Hematopoietic multipotent progenitor cell treated with erythropoietin and hydrocortisone succinate and interleukin-3 and kit ligand, for 4 days (in vitro differentiated cells): ENCODE measurements at places on chromosomes 16 and 17.
A peak's percentile ranks its signal among the peaks of the same experiment; 100 is the strongest.

- no peak for DNase-seq
Measured at GRCh38 chr16:81863630-81864352, 84.7 kb downstream of the PLCG2 start.

- DNase-seq: no peak
Measured at GRCh38 chr17:80663781-80664206, 119.2 kb downstream of the RPTOR start.

GRCh38 chr16:53220585-53220984, 165.8 kb downstream of the CHD9 start:
- peak; percentile 69 for DNase-seq

- DNase-seq: no peak
Measured at GRCh38 chr16:8858994-8859912, 9.6 kb downstream of the CARHSP1 start.

- DNase-seq: no peak
Measured at GRCh38 chr17:81576621-81577277, 24.6 kb upstream of the FAAP100 start.

GRCh38 chr16:5024632-5025031, 9.1 kb downstream of the NAGPA start:
- peak; percentile 59 for DNase-seq

DNA sequence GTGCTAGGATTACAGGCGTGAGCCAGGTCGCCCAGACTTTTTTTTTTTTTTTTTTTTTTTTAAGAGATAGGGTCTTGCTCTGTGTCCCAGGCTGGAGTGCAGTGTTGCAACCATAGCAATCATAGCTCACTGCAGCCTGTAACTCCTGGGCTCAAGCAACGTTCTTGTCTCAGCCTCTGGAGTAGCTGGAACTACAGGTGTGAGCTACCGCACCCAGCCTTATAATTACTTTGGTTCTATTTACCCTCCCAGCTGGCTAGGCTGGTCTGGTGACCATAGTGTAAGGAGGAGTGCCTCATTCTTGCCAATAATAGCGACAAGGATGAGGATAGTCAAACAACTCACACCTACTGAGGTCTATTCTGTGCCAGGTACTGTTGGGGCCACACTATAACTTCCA, 39.6 kb upstream of the USP7 start:
- no peak for DNase-seq

GRCh38 chr17:28954886-28955285, 3.6 kb upstream of the PHF12 start:
- DNase-seq: no peak

GRCh38 chr16:48169896-48170295, 14.1 kb upstream of the ABCC12 start:
- no peak for DNase-seq

- no peak for DNase-seq
Measured at GRCh38 chr17:78532311-78532710, 44.9 kb downstream of the DNAH17 start.

- DNase-seq: no peak
Measured at GRCh38 chr16:55849536-55849935, 16.6 kb upstream of the CES1 start.

DNA sequence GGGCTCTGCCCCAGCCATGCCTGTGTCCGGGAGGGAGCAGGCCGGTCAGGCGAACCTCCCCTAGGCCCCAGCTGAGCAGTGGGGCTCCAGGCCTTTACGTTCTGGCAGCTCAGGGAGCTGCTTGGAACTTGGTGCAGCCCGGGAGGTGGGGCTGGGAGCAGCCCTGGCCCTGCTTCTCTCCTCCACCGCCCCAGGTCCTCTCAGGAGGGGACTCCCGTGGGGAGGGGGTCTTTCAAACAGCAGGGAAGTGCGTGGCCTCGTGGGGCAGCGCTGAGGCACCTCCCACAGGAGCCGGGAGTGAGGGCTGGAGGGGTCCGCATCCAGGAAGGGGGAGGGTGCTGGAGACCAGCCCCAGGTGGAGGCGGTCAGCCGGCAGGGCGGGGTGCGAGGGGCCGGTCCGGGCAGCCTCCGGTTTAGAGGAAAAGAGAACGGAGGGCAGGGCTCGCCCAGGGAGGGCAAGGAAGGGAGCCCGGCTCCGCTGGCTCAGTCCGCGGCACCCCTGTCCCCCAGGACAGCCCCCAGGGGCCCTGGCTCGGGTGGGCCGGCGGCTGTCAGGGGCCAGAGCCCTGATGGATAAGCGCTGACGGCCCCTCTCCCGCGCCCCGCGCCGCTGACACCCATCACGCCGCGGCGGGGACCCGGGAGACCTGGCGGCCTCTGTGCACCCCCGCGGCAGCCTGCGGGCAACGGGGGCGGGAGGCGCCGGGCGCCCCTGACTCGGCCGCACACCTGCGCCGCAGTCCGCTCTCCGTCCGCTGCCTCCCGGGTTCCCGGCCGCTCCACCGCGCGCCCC, 587 bp upstream of the PRR35 start:
- DNase-seq: no peak

GRCh38 chr17:29127840-29128239, 52.4 kb downstream of the MYO18A start:
- no peak for DNase-seq

DNA sequence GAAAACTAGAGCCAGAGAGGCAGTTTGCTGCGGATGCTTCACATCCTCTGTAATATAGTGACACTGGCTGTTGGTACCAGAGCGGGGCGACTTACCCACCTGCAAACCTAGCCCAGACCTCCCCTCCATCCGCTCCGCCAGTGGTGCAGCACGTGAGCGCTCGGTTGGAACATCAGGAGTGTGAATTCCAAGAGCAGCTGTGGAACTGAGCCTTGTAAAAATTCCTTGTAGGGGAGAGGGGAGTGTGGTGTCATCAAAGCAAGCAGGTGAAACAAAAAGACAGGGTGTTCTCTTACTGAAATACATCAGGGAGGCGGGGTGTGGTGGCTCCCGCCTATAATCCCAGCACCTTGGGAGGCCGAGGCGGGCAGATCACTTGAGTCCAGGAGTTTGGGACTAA, 51.3 kb downstream of the CCDC42 start:
- DNase-seq: no peak

DNA sequence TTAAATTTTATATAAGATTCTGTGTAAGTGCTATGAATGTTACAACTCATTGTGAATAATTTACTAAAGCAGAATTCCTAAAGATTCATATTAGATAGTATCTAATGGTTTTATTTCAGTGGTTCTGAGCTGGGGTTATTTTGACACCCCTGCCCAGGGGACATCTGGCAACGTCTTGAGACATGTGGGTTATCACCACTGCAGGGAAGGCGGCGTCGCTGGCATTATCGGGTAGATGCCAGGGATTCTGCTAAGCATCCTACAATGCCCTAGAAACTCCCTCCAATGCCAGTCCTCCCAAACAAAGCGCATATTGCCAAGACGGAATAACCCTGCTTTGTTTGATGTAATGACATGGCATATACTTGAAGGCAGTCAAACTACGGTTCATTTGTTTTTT, 372.3 kb upstream of the ZFHX3 start:
- DNase-seq: no peak

DNA sequence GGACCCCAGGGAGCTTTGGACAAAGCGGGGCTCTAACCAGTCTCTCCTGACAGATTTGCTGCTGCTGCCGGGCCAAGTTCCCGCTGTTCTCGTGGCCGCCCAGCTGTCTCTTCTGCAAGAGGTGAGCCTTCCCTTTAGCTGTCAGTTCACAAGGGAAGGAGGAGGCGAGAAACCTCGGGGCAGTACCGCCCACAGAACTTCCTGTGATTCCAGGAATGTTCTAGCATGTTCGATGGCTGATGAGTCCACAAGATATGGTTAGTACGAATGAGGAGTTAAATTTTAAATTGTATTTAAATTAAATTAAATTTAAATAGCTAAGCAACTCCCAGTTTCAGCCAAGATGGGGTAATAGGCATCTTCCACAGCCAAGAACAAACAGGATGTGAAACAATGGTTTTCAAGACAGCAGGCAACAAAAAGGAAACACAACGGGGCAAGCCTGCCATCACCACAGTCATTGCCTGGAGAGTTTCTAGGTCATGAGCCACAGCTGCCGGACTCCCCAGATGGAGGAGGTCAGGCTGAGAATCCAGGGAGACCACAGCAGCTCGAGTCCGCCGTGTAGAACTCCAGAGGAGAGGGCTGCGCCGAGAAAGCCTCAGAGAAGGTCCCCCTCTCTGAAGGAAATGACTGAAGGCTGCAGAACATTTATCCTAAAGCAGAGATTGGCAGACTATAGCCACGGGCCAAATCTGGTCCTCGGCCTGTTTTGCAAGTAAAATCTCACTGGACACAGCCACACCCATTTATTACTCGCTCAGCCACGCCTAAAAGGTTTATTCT, 9.5 kb upstream of the TCF25 start:
- peak; percentile 37 for DNase-seq

GRCh38 chr17:78372841-78373240, 5.6 kb upstream of the PGS1 start:
- DNase-seq: no peak

DNA sequence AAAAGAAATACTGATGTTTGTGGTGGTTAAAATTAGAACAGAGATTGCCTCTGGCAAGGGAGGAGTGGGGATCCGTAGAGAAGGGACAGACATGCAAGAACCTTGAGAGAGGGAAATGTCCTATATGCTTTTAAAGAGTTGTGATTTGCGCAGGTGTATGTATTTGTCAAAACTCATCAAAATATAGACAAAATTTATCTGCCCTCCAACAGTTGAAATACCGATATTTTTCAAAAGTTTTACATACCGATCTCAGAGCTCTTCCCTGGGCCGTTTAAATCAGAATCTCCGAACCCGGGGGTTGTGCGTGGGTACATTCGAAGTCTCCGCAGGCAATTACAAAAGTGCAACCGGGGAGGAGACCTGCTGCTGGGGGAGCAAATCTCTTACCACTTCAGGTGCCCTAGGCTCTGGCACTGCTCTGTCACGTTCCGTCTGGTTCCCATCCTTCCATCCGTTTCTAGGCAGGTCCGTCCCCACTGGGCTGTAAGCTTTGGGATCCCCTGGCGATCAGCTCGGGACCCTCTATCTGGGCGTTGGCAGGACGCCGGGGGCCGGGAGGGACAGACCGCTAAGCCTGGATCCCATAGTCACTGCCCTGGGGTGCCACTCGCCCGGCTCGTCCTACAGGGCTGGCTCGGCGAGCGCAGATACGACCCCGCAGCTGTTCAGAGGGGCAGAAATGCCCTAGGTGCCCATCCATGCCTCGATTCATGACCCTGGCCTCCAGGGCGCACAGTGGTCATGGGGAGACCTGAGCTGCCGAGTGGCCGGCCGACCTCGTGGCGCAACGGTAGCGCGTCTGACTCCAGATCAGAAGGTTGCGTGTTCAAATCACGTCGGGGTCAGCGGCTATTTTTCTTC, 4.2 kb downstream of the BORCS6 start:
- DNase-seq: peak; percentile 89

DNA sequence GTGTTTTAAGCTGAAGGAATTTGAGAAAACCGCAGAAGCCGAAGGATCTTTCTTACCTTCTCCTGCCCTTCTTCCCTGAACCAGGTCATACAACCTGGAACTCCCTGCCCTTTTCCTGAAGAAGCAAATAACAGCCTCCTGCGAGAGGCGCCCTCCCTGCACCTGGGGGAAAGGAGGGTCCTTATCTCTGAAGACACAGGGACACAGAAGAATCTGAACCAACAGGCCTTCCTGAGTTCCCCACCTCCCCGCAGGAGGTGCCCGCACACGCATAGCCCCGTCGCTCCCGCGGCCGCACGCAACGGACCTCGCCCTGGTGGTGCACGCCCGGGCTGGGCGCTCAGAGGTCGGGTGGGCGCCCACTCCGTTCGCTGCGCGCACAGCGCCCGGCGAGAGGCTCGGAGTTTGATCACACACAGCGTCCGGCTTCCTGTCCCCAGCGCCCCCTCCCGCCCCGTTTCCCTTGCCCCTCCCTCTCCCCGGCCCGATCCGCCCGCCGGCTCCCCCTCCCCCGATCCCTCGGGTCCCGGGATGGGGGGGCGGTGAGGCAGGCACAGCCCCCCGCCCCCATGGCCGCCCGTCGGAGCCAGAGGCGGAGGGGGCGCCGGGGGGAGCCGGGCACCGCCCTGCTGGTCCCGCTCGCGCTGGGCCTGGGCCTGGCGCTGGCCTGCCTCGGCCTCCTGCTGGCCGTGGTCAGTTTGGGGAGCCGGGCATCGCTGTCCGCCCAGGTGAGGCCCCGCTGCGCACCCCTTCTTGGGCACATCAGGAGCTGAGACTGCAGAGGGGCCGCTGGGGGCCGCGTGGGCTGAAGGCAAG, at the start of gene TNFSF12:
Gene TNFSF12, plus strand, starts transcription at position 474 of the 816 bp plus-strand sequence. Its CDS starts 96 bp downstream, at position 570.
- peak; percentile 72 for DNase-seq

GRCh38 chr17:47131761-47132160, 57.3 kb downstream of the CDC27 start:
- no peak for DNase-seq

DNA sequence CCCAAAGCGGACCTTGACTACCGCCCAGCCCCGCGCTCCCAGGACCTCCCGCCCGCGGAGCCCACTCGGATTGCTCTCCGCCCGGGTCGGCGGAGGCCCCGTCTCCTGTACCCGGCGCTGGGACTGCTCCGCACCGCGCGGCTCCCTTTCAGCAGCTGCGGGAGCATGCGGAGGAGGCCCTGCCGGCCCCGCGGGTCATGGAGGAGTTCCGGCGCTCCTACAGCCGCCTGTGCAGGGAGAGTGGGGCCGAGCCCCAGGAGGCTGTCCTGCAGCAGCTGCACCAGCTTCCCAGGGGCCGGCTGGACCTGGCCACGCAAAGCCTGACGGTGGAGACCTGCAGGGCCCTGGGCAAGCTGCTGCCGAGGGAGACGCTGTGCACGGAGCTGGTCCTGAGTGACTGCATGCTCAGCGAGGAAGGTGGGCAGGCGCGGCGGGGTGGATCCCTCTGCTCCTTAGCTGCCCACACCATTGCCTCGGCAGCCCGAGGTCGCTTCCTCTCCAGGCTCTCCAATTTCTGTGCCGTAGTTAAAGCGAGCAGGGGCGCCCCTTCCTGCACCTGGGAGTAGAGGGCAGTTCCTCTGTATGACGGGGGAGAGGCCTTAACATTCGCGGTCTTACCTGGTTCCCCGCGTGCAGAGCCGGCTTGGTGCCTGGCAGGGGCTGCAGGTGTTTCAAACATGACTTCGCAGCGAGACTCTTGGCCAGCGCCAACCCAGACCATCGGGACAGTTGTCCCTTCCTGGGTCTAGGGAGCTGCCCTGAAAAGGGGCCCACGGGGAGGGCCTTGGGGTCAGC, 539 bp downstream of the LRRC45 start:
- peak; percentile 64 for DNase-seq

DNA sequence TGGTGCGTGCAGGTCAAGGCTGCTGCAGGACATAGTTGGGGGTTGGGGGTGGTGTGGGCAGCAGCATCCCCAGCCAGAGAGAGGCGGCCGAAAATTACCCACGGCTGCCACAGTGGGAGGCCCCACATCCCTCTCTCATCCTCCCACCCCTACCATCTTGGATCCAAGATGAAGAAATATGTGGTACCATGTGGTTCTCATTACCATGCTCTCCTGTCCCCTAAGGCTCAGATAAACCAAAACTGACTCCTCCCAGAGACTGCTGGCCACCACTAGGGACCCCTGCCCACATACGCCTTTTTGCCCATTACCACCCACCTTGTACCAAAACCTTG, 120.4 kb downstream of the HIC1 start:
- no peak for DNase-seq

GRCh38 chr17:20114466-20114865, 105.3 kb downstream of the SPECC1 start:
- no peak for DNase-seq
